ENCODE measurements at places on chromosomes 4 and X. TPM values are rescaled to one million over a fixed set of nuclear protein-coding genes. Genes with fewer than 3 reads are reported as not detected.

DNA sequence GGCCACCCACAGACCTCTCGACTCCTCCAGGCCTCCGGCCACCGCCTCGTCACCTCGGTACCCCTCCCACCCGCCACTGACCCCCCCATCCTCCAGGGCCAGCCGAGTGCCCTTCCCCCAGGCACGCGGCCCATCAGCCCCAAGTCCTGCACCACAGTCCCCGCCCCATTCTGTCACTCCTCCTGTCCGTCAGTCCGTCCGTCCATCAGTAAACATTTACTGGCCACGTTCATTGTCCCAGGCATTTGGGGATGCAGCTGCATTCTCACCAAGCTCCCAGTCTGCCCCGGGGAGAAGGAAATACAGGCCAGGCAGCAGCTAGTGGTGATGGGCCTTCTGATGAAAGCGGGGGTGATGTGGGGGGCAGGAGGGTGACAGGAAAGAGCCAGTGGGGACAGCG is 35.3 kb upstream of the FGFR3 start:
- no peak for DNase-seq
- H3K27ac ChIP-seq, result no peak overlapping the region
- peaks cover 8% of the 10 kb centered on the region for H3K4me1 ChIP-seq
- H3K4me3 ChIP-seq, result no peak overlapping the region
- no peaks in the 10 kb centered on the region for H3K27me3 ChIP-seq

DNA sequence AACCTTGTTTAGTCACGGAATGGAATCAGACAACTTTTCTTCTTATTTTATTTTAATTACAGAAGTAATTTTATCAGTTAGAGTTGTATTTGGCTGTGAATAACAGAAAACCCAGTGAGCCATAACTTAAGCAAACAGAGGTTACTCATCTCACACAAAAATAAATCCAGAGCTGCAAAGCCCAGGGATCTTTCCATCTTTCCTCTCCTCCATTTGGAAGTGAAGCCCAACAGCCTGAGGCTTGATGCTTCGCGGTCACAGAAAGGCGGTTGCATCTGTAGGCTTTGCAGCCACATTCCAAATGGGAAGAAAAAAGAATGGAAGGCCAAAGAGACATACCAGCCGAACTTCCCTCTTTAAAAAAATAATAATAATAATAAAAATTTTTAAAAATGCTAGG is 22.6 kb downstream of the CHRNA9 start:
- H3K36me3 ChIP-seq, result no peaks in the 10 kb centered on the region
- H3K27me3 ChIP-seq, result no peaks in the 10 kb centered on the region
- H3K4me1 ChIP-seq, result no peaks in the 10 kb centered on the region
- no peak overlapping the region for H3K4me3 ChIP-seq
- no peak overlapping the region for H3K27ac ChIP-seq
- DNase-seq, result no peak

- no peaks in the 10 kb centered on the region for H3K4me1 ChIP-seq
- no peak overlapping the region for H3K4me3 ChIP-seq
- no peak overlapping the region for H3K27ac ChIP-seq
- H3K36me3 ChIP-seq, result no peaks in the 10 kb centered on the region
- no peak for DNase-seq
- no peaks in the 10 kb centered on the region for H3K27me3 ChIP-seq
These were observed 24.9 kb downstream of the DOCK11 start for GRCh38 chrX:118520216-118521206.

DNA sequence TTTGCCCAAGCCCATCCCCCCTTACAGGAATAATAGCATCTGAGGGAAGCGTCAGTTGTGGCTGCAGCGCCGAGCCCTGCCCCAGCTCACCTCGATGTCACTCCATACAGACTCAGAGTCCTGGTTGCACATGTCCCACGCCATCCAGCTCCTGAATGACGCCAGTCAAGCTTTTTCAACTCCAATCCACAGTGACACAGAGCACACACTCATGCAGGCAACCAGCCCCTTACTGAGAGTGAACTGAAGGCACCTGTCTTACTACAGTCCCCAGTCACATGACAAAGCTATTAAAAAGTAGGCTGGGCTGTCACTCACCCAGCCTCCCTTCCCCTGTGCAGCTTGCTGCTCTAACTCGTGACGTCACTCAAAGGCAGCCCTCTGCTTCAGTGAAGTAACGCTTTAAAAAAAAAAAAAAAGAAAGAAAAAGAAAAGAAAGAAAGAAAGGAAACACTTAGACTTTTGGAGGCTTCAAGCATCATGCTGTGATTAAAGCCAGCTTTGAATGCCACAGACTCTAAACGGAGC is at the start of gene PPARGC1A:
Gene PPARGC1A, minus strand, starts transcription at position 234 of the 528 bp plus-strand sequence. Its CDS starts 90 bp downstream, at position 144.
- no peaks in the 10 kb centered on the region for H3K36me3 ChIP-seq
- no peak within 1 kb of the TSS for H3K4me3 ChIP-seq
- H3K27me3 ChIP-seq, result no peaks in the 10 kb centered on the region
- no peaks in the 10 kb centered on the region for H3K4me1 ChIP-seq

- DNase-seq, result peak; percentile 59
- no peaks in the 10 kb centered on the region for H3K36me3 ChIP-seq
- H3K27ac ChIP-seq, result peak overlapping the region; percentile 18
- H3K27me3 ChIP-seq, result no peaks in the 10 kb centered on the region
These were observed 15.7 kb downstream of the PRKX start for GRCh38 chrX:3697701-3698279.

- peak; percentile 34 for DNase-seq
- H3K36me3 ChIP-seq, result no peaks in the 10 kb centered on the region
- H3K4me1 ChIP-seq, result no peaks in the 10 kb centered on the region
These were observed at the start of gene FGFBP2 for GRCh38 chr4:15963001-15963451. Gene FGFBP2, minus strand, starts transcription at chr4:15963175. Its CDS starts 46 bp downstream, at chr4:15963129.

- no peak overlapping the region for H3K27ac ChIP-seq
- no peaks in the 10 kb centered on the region for H3K27me3 ChIP-seq
These were observed 73.2 kb downstream of the MTNR1A start for GRCh38 chr4:186481998-186482790.

DNA sequence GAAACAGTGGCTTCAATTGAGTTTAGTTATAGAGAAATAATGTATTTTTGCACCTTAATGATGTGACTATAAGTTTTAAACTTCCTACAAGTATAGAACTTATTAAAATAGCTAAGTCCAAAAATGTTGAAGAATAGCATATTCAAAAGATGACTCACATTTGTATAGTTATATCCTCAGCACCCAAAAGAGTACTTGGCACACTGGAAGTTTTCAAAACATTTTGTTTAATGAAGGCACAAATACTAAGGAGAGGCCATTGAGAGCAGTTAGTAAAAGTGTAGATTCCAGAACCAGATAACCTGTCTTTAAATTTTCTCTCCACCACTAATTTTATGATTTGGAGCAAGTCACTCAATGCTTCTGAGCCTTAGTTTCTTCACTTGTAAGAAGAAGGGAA is 226.9 kb upstream of the MID1 start:
- no peak overlapping the region for H3K27ac ChIP-seq
- DNase-seq, result no peak
- no peaks in the 10 kb centered on the region for H3K36me3 ChIP-seq
- H3K27me3 ChIP-seq, result no peaks in the 10 kb centered on the region

- H3K4me1 ChIP-seq, result no peaks in the 10 kb centered on the region
- no peak overlapping the region for H3K4me3 ChIP-seq
- no peaks in the 10 kb centered on the region for H3K27me3 ChIP-seq
- DNase-seq, result no peak
These were observed 17.1 kb downstream of the MSANTD1 start for GRCh38 chr4:3266076-3266475.

HADH gene
- 19.0 TPM for polyA plus RNA-seq

All from endothelial cell of umbilical vein (primary cell).